Chondrocyte (in vitro differentiated cells): ENCODE measurements at places on chromosomes 16 and 17. TPM values are rescaled to one million over a fixed set of nuclear protein-coding genes. Genes with fewer than 3 reads are reported as not detected.

TNFAIP1 gene
- total RNA-seq: 52.0 to 79.5 TPM (median 74.0 TPM) in 3 replicates

- DNase-seq: no peak
- H3K4me1 ChIP-seq: peaks cover 7% of the 10 kb centered on the region
- H3K27me3 ChIP-seq: peaks cover 30% of the 10 kb centered on the region
- H3K4me3 ChIP-seq: no peak overlapping the region
- H3K27ac ChIP-seq: no peak overlapping the region
- H3K36me3 ChIP-seq: peaks cover 12% of the 10 kb centered on the region
These were observed 76.7 kb upstream of the ALOX12 start for GRCh38 chr17:6919158-6919557.

C17orf78 gene
- total RNA-seq: not detected in 3 replicates

DNA sequence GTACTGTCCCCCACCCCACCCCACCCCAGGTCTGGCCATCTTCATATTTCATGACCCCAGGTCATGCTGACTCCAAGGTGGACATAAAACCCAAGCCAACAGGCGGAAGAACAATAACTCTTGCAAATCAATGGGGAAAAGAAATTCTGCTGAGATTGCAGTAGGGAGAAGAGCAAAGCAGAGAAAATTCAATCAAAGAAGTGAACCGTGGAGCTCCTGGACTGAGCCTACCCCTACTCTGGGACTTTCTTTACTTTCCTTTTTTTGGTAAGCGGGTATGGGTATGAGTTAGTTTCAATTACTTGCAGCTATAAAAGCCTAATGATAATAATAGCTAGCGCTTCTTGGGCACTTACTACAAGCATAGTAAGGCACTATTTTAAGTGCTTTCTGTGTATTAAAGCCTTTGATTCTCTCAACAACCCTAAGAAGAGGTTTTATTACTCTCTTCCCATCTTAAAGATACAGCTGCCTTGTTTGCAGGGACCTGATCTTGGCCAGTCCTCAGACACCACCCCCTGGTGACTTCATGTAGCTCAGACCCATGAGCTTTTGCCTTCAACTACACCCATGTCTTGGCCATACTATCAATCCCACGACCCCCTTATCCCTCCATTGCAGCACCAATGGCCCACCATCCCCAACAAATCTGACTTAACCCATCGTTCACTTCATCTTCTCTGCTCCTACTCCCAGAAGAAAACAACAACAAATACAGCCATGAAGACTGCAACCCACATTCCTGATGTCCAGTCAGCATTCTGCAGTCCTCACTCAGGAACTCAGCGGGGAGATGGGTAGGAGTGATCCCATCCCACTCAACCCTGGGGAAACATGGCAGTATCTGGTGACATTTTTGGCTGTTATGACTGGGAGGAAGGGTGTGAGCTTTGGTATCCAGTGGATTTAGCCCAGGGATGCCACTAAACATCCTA is 4.4 kb downstream of the GGA2 start:
- no peaks in the 10 kb centered on the region for H3K27me3 ChIP-seq
- DNase-seq: no peak
- H3K27ac ChIP-seq: no peak overlapping the region
- H3K36me3 ChIP-seq: no peaks in the 10 kb centered on the region
- peaks cover 53% of the 10 kb centered on the region for H3K4me1 ChIP-seq

DNA sequence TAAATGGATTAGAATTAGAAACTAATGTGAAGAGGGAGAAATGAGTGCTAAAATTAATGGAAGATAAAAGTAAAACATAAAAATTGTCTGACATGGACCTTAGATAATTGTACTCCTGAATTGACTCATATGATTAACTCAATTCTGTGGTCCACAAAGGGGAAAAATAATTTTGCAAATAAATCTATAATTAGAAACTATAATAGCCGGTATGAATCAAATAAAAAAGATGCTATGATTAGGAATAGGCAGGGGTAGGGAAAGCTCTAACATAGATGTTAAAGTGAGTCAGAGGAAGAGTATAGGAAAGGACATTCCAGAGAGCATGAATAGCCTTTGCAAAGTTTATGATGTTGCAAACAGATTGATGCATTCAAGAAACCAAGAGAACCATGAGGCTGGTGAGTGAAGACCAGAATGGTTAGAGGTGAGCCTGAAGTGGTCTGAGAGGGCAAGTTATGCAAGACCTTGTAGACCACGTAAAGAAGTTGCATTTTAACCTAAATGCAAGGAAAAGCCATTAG is 262.1 kb upstream of the CA10 start:
- no peaks in the 10 kb centered on the region for H3K36me3 ChIP-seq
- no peaks in the 10 kb centered on the region for H3K4me1 ChIP-seq
- H3K4me3 ChIP-seq: no peak overlapping the region
- no peak for DNase-seq

DNA sequence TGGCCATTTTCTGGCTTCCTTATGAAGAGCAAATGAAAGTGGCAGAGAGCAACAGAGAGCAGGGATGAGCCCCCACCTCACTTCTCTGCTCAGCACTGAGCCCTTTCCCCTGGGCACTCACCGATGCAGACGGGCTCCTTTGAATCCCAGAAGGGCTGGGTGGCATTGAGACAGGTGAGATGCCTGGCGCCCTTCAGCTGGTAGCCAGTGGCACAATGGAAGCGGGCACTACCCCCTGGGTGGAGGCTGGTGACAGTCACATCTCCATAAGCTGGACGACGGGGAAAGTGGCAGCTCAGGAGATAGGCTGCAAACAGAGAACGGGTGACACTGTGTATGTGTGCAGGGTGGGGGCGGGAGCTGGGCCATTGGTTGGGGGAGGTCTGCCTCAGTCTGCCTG is 12.5 kb upstream of the PHF12 start:
- no peak overlapping the region for H3K27ac ChIP-seq
- H3K4me1 ChIP-seq: peaks cover 14% of the 10 kb centered on the region
- DNase-seq: peak; percentile 63
- H3K36me3 ChIP-seq: no peaks in the 10 kb centered on the region
- H3K4me3 ChIP-seq: no peak overlapping the region
- H3K27me3 ChIP-seq: peaks cover 15% of the 10 kb centered on the region

SPIRE2 gene
- 1.4 to 3.2 TPM (median 1.4 TPM) in 3 replicates for total RNA-seq

KRTAP2-1 gene
- not detected in 3 replicates for total RNA-seq

DNA sequence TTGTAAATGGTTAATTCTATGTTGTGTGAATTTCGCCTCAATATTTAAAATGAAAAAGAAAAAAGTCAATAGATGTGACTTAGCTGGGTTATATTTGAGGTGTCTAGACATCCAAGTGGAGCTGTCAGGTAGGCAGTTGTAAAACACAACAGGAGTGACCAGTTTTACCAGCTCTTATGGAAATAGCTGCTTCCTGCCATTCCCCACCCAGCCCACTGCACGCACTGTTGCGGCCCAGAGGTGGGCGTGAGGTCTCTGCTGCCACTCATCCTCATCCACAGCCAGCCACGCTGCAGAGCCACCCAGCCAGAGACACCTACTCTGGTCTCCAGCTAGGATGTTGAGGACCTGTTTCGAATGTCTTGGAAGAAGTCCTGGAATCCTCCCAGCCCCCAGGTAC is 3.4 kb upstream of the CARD14 start:
- peaks cover 9% of the 10 kb centered on the region for H3K27me3 ChIP-seq
- no peak overlapping the region for H3K27ac ChIP-seq
- H3K4me1 ChIP-seq: peaks cover 4% of the 10 kb centered on the region
- H3K36me3 ChIP-seq: peaks cover 2% of the 10 kb centered on the region
- H3K4me3 ChIP-seq: no peak overlapping the region

GRCh38 chr17:17959520-17960361 is 12.5 kb downstream of the TOM1L2 start:
- H3K27ac ChIP-seq: peak overlapping the region; percentile 98
- H3K4me3 ChIP-seq: peak overlapping the region; percentile 27
- no peaks in the 10 kb centered on the region for H3K27me3 ChIP-seq
- DNase-seq: no peak
- H3K4me1 ChIP-seq: peaks cover 47% of the 10 kb centered on the region
- peaks cover 8% of the 10 kb centered on the region for H3K36me3 ChIP-seq

- no peaks in the 10 kb centered on the region for H3K4me1 ChIP-seq
- no peak overlapping the region for H3K27ac ChIP-seq
- no peak overlapping the region for H3K4me3 ChIP-seq
These were observed 77.4 kb upstream of the SMIM36 start for GRCh38 chr17:55588446-55589242.

HSPB9 gene
- total RNA-seq: not detected in 3 replicates

KRT33A gene
- not detected in 3 replicates for total RNA-seq

DNA sequence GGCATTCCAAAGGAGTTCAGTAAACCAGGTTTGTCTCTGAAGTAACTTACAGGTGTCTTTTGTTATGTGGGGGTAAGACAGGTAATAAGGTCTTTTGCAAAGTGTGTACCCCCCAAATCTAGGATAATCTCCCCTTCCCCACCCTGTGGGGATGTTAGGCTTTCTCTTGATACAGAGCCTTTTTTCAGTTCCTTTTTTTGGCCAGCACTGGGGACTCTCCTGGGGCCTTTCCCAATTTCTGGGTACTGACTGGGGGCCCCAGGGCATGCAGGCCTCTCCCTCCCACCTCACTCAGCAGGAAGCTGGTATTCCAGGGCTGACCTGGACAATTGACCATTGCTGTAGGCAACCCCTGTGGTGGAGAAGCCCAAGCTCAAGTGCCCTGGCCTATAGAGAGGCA is 84.3 kb upstream of the IRX6 start:
- H3K27me3 ChIP-seq: peaks cover 37% of the 10 kb centered on the region
- H3K36me3 ChIP-seq: no peaks in the 10 kb centered on the region
- H3K4me1 ChIP-seq: no peaks in the 10 kb centered on the region
- DNase-seq: no peak
- no peak overlapping the region for H3K4me3 ChIP-seq
- H3K27ac ChIP-seq: no peak overlapping the region

GRCh38 chr17:28983286-28984230 is 22.3 kb downstream of the SEZ6 start:
- no peak overlapping the region for H3K4me3 ChIP-seq
- no peaks in the 10 kb centered on the region for H3K36me3 ChIP-seq
- H3K4me1 ChIP-seq: peaks cover 8% of the 10 kb centered on the region
- peaks cover 20% of the 10 kb centered on the region for H3K27me3 ChIP-seq
- H3K27ac ChIP-seq: no peak overlapping the region
- DNase-seq: no peak

GRCh38 chr16:69107316-69107962 is 2.0 kb downstream of the HAS3 start:
- no peak overlapping the region for H3K27ac ChIP-seq
- no peaks in the 10 kb centered on the region for H3K27me3 ChIP-seq
- peaks cover 3% of the 10 kb centered on the region for H3K36me3 ChIP-seq
- no peak for DNase-seq

TMEM235 gene
- not detected in 3 replicates for total RNA-seq

GRCh38 chr16:84995663-84996062 is 15.7 kb downstream of the ZDHHC7 start:
- H3K4me3 ChIP-seq: no peak overlapping the region
- peaks cover 67% of the 10 kb centered on the region for H3K4me1 ChIP-seq
- no peak for DNase-seq

ERN2 gene
- total RNA-seq: not detected in 3 replicates

GRCh38 chr17:83012200-83012785 is 67.1 kb upstream of the METRNL start:
- no peak overlapping the region for H3K4me3 ChIP-seq
- H3K4me1 ChIP-seq: peaks cover 4% of the 10 kb centered on the region
- no peak for DNase-seq
- H3K27ac ChIP-seq: no peak overlapping the region
- peaks cover 7% of the 10 kb centered on the region for H3K36me3 ChIP-seq
- no peaks in the 10 kb centered on the region for H3K27me3 ChIP-seq

- no peaks in the 10 kb centered on the region for H3K36me3 ChIP-seq
- DNase-seq: no peak
- no peak overlapping the region for H3K27ac ChIP-seq
- peaks cover 2% of the 10 kb centered on the region for H3K27me3 ChIP-seq
These were observed 55.1 kb upstream of the CNTNAP4 start for GRCh38 chr16:76222087-76222486.

GRCh38 chr16:82709987-82710386 is 83.2 kb downstream of the CDH13 start:
- H3K4me1 ChIP-seq: no peaks in the 10 kb centered on the region
- no peak overlapping the region for H3K4me3 ChIP-seq
- H3K36me3 ChIP-seq: no peaks in the 10 kb centered on the region

- H3K36me3 ChIP-seq: peaks cover 14% of the 10 kb centered on the region
- no peaks in the 10 kb centered on the region for H3K27me3 ChIP-seq
- peaks cover 2% of the 10 kb centered on the region for H3K4me1 ChIP-seq
- no peak overlapping the region for H3K27ac ChIP-seq
- no peak overlapping the region for H3K4me3 ChIP-seq
These were observed 158.7 kb downstream of the KATNIP start for GRCh38 chr16:27708651-27709050.

GRCh38 chr17:67528751-67529436 is 151.8 kb downstream of the PITPNC1 start:
- peak overlapping the region; percentile 62 for H3K4me3 ChIP-seq
- H3K27me3 ChIP-seq: no peaks in the 10 kb centered on the region
- no peaks in the 10 kb centered on the region for H3K36me3 ChIP-seq
- peak; percentile 94 for DNase-seq

DNA sequence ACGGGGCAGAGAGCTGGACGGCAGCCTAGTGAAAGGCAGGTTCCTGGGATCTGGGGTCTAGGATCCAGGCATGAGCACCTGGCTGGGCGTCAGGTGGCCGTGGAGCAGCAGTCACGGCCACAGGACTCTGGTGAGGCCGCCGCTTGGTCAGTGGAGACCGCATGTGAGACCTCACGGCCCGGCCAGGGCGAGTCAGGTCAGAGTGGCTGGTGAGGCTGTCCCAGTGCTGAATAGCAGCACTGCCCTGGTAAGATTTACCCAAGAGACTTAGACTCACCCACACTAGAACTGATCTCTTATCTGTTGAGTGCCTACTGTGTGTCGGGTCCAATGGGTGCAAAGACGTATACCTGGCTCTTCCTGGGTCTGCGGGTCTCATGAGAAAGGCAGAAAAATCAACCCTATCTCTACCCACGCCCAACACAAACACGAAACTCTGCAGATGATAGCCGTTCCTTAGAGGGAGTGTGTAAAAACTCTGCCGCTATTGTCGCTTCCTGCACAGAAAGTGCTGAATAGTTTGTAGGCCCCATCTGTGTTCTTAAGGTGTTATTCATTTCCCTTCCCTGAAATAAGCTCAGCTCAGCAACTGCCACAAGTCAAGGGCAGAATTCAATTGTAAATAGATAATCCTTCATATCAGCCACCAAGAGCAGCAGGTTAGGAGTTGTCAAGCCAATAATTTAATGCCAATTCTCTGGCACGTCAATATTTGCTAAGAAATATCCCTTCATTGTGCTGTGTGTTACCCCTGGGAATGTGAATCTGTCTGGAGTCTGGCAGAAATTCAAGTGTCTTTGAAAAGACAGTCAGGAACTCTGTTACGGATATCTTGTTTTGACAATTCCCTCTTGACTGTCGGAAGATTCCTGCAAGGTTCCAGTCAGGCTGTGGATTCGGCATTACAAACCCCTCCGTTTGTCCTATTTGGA is 240.0 kb downstream of the NTN1 start:
- no peaks in the 10 kb centered on the region for H3K36me3 ChIP-seq
- no peaks in the 10 kb centered on the region for H3K27me3 ChIP-seq
- no peak overlapping the region for H3K4me3 ChIP-seq

RAB37 gene
- total RNA-seq: 0.15 TPM in 1 of 3 replicates, not detected in the others
